Psoas muscle (tissue), 8 donors: ENCODE measurements at places on chromosomes 13 and 19. TPM values are rescaled to one million over a fixed set of nuclear protein-coding genes. Genes with fewer than 3 reads are reported as not detected.

PCDH9 gene
- total RNA-seq = 4.9 TPM

DNA sequence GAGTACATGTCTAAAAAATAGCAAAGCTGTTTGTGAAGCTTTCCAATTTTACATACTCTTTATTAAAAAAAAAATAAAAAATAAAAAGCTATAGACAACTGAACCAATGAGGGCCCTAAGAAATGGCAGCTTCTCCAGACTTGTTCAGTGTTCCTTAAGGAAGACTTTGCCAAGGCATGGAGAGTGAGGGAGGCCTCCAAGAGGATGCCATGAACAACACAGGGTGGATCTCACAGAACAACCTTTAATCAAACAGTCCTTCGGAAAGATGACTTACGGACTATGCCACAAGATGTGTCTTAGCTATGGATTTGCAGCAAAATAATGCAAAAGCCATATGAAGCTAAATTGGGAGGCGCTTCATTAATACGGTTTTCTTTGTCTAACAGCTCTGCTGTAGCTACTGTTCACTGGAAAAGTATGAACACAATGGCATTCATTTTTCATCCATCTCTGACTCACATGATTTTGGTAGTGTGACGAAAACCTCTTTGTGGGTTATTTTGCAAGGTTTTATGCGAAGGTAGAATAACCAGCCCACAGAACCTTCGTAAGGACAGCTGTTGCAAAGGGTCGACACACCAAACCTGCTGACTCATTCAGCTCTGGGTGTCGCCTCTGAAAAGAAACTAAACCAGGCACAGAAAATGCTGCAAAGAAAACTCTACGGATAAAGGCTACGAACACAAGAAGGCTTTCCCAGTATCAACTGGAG is 27.7 kb downstream of the EFNB2 start:
- DNase-seq = no peak

DNA sequence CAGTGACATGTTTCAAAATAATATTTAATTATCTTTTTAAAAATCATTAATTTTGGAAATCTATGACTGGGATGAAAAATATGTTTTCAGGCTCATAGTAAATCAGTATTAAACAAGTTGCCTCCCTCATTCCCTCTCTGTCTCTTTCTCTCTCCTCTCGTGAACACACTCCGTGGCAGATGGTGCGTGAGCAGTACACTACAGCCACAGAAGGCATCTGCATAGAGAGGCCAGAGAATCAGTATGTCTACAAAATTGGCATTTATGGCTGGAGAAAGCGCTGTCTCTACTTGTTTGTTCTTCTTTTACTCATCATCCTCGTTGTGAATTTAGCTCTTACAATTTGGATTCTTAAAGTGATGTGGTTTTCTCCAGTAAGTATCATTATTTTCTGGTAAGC is 22.7 kb downstream of the SGCG start:
- no peak for DNase-seq

GRCh38 chr19:35476149-35476548 is 14.1 kb downstream of the KRTDAP start:
- no peak for DNase-seq

DNA sequence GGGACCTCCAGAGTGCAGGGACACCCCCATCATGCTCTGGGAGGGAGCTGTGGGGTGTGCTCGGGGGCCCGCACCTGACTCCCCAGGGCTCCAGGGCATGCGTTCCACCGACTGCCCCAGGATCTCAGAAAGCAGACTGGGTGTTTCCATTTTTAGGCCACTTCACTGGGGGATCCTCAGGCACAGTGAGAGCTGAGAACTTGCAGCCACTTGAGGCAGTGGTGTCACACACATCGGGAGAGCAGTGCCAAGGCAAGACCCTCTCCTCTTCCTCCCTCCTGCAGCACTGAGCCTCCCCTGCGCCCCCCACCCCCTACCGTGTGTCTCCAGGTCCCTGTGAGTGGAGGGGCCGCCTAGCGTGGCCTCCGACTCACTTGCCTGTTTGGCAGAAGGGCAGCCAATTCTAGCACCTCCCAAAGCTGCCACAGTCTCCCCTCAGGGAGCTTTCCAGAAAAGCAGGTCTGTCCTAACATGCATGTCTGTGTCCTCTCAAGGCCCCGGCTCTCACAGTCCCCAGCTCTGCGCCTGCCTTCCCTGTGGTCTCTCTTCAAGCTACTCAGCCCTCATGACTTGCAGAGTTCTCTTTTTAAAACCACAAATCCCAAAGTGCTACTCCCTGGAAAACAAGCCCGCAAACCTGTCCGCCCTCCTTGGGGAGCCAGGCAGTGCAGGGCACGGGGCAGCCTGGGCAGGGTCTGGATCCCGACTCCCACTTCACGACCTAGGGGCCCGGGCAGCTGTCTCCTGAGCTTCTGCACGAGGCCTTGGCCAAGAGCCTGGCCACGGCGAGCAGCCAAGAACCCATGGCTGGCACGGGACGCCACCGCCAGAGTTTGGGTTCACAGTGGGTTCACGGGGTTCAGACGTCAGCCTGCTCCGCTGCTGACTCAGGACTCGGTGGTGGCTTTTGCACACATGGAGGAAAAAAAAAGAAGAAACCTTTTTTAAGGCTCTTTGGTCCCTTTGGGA is 94.1 kb downstream of the STK24 start:
- DNase-seq = peak; percentile 68

DNA sequence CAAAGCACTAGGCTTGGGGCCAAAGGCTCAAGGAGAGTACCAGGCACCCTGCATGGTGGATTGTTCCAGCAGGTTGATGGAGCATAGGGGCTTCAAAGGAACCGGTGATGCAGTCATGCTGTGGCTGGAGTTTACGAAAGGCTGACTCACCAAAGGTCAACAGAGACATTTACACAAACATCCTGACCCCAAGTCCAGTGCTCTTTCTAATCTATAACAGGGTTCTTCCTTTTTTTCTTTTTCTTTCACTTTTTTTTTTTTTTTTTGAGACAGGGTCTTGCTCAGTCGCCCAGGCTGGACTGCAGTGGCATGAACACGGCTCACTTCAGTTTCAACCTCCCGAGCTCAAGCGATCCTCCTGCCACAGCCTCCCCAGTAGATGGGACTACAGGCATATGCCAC is 35.6 kb upstream of the TPTE2 start:
- DNase-seq = no peak

GRCh38 chr19:10113964-10114650 is 2.6 kb downstream of the P2RY11 start:
- no peak for DNase-seq

CRYL1 gene
- 15.5 TPM for total RNA-seq

OR7A5 gene
- not detected for total RNA-seq

TBC1D17 gene
- 107 TPM for total RNA-seq

DNA sequence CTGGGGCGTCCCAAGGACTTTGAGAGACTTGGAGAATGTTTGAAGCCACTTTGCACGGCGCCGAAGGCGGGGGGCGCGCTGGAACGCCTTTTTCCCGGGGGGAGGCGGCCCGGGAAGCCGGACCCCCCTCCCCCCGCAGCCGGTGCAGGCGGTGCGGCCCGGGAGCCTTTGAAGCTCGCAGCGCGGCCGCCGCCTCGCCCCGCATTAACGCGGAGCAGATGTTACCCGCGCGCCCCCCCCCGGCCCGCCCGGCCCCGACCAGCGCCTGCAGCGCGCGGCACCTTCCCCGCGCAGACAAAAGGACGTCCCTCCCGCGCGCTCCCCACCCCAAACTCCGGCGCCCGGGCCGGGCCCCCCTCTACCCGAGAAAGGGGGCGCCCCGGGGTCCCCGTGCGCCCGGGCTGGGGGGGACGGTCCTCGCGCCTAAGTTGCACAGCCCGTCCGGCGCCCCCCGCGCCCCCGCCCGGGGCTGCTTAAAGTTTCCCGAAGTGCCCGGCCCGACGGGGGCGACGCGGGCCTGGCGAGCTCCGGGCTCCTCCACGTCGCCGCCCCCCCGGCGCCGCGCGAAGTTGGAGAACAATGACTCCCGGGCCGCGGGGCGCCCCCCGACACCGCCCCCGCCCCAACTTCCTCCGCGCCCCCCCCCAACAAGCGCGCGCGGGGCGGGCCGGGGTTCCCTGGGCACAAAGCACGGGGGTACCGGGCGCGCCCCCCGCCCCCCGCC is 685 bp downstream of the TCF3 start:
- DNase-seq = peak; percentile 68

CASP14 gene
- total RNA-seq = not detected

DNA sequence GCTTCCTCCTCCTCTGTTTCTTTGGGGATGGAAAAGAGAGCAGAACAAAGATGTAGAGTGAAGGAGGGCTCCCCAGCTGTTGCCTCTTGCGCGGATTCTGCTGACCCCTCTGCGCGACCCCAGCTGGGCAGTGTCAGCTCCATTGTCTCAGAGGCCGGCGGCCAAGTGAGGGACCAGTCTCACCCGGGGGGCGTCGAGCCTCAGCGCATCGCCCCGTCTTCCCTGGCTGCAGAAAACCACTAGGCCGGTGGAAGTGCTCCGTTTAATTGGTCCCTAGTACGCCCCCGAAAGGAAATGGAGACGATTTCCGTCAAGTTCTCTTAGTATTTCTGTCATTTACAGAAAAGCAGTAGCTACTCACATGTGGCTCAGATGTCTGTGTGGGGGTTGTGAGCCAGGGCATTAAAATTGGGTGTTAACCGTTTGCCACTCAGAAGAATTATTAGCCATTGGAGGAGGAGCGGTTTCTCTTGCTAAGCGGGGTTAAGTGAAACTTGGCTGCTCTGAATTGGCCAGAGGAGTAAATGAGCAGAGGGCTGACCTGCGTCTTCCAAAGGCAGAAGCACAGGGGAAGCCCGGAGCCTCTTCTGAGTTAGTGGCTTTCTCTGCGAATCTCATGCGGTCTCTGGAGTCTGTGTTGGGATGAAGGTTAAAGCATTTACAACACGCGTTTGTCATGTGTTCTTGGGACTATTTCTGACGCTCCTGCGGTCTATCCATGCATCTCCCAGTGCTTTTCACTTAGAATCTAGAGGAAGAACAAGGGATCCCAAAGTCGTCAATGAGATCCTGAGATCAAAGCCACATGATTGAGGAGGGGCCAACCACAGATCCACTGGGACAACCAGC is 132.8 kb upstream of the MYO16 start:
- DNase-seq = no peak

DNA sequence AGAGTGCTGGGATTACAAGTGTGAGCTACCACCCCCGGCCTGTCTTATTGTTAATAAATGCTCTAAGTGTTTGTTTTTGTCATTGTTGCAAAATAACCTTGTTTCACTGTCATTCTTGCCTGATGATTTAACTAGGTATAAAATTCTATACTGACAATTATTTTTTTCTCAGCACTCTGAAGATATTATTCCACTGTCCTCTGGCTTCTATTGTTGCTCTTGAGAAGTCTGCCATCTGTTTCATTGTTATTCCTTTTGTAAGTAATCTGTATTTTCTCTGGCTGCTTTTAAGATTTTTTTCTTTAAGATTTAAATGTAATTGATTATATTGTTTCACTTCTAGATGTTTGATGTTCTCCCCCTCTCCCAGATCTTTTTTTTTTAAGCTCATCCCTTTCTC is 17.6 kb downstream of the ZNF420 start:
- DNase-seq = no peak

- DNase-seq = no peak
These were observed 83.4 kb downstream of the SIPA1L3 start for GRCh38 chr19:37990362-37990761.

DNA sequence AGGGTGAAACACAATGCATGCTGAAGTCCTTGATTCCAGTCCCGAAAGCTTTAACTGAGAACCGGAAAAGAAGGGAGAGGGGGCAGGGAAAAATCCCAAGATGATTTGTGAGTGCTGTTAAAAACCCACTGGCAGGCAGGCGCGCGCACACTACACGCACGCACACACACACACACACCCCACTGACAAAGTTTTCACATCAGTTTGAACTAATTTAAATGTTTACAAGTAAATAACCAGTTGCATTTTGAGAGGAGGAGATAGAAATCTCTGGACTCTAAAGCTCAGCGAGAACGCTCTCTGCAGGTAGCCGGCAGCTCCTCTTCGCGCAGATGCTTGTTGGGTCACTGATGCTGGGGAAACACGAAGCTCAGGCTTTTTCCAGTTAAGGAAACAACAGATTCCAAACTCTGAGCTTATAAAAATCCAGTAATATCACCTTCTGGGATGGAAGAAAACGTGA is 818 bp upstream of the SLITRK1 start:
- no peak for DNase-seq

GRCh38 chr19:934197-934840 is 8.5 kb downstream of the ARID3A start:
- DNase-seq = no peak

SIGLEC9 gene
- total RNA-seq = 2.2 TPM

DNA sequence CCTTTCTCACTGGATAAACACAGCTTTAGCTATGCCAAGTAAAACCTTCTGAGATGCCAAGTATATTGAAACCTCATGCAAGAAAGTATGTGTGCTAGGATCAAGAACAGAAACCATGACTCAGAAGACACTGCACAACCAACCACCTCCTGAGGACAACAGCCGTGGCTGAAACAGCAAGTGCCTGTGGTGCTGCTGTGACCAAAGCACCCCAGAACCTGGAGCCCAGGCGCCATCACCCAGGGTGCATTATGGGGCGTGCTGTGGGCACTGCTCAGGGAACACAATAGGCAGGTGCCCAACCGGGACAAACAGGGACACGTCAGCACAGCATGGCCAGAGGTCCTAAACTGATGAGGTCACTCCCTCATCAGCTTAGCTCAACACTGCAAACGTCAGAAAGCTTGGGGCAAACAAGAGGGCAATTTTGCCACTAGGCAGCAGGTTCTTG is 101.3 kb upstream of the SLC15A1 start:
- DNase-seq = no peak

DNA sequence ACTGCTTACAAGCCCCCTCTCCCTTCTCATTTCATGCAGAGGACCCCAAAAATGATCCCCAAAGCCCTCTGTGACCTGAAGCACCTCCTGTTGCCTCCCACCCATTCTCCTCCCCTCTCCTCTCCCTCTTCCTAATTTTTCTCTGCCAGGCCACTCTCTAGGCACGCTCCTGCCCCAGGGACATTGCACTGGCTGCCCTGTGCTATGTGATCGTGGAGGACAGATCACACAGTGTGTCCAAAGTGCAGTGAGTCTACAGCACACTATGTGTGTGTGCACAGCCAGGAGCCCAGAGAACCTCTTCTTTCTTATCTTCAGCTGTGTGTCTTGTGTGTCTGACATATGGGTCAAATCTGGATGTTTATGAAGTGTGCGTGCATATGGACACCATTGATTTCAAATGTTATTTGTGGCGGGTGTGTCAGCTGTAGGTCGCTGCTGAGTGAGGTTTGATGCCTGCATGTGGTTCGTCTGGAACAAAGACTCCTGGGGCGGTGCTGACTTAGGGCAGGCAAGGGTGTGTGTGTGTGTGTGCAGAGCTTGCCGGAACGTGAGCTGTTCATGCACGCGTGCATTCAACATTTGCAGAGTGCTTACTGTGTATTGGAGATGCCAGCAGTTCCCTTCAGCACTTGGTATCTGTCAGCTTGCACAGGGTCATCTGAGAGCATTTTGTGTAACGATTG is 2.1 kb upstream of the KLHL26 start:
- no peak for DNase-seq
